ENCODE measurements at places on chromosomes 11 and 22.

GRCh38 chr22:39134366-39135091, 18.0 kb downstream of the CBX7 start:
- no peak for DNase-seq

DNA sequence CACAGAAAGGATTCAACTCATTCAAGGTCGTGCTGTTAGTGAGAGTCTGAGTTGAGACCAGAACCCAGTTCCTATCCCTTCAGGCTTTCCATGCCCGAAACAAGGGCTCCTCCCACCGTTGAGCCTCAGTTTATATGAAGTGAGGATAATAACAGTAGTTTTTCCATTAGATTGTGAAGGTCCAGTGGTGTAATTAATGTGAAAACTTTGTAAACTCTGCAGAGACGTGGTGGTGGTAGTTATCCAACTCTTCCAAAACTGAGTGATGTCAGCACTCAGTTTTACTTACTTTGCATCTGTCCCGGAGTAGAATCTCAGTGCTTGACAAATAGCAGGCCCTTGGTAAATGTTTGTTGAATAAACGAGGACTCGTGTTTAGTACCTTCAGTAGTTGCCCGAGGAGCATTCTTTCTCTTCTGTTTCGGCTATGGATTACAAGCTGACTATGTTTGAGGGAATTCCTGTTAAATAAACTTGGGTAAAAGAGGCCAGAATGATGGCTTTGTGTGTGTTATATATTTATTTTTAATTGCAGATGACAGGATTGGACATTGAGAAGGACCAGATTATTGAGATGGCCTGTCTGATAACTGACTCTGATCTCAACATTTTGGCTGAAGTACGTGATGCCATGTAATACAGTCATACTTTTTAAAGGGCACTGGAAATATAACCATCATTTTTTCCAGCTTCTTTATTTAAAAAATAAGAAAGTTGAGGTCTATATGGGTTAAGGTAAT, 1.0 kb downstream of the REXO2 start:
- DNase-seq = no peak

DNA sequence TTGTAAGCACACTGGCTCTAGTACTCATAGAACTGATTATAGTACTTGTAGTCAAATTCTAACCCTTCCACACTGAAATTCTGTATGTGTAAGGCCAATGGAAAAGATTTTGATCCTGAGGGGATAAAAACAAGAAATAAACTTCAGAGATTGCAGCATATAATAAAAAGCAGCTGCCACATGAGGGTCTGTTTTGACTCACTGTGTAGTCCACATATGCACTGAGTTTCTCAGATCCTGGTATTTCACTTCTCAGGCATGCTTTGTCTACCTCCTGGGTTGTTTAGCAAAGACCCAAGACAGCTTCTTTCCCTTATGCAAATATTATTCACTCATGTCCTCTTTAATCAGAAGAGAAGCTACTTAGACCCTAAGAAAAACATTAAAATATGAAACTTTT, 71.1 kb upstream of the SLC5A12 start:
- DNase-seq = no peak

GRCh38 chr11:115961159-115962003, 457.2 kb upstream of the CADM1 start:
- no peak for DNase-seq

- no peak for DNase-seq
These were observed 46.0 kb downstream of the SC5D start for GRCh38 chr11:121338536-121338935.

GRCh38 chr11:121670805-121671282, 218.1 kb upstream of the SORL1-AS1 start:
- DNase-seq = no peak

DNA sequence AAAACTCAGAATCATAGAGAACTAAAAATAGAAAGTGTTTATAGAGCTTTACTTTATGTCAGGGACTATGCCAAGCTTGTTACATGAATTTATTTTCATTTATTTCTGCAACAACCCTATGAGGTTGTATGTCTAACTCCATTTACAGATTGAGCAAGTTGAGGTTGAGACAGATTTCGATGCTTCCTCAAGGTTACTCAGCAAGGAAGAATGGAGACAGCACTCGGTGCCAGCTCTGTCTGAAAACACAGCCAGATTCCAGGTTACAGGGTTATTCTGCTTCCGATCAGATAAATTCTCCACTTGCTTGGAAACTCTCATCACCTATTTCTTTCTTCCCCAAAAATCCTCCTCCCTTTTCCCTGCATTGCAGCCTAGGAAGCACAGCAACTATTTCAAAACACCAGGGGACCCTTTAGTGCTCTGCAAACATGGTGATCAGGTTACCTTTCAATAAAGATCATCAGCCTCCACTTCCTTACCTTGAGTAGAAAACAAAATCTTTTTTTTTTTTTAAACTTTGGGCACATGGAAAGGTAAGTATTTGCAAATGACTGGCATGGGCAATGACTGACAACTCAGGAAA, 7.0 kb downstream of the MMP3 start:
- DNase-seq = no peak

- DNase-seq = no peak
These were observed 74.4 kb upstream of the NTM start for GRCh38 chr11:131295986-131296385.

- DNase-seq = no peak
These were observed 27.5 kb downstream of the ATP6V1E1 start for GRCh38 chr22:17601031-17601430.

DNA sequence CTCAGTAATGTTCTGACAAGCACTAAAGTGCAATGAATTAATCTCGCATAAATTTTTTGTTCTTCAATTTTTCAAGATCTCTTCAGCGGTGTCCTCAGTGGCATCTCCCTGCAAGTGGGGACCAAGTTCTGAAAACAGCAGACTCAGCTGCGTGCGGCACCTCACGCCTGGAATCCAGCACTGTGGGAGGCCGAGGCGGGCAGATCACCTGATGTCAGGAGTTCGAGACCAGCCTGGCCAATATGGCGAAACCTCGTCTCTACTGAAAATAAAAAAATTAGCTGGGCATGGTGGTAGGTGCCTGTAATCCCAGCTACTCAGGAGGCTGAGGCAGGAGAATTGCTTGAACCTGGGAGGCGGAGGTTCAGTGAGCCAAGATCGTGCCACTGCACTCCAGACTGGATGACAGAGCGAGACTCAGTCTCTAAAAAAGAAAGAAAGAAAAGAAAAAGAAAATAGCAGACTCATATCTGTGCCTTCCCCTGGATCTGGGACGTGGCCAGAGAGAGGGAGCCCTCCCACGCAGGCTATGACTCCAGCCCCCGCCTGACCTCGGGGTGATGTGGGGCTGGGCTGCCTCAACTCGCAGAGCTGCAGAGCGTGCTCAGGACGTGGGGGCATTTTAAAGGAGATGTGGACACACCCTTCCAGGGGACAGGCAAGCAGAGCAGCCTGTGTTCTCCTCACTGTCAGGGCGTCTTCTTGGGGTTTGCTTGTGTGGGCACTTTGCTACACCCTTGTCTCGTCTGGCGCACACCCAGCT, 346.6 kb downstream of the BRD1 start:
- DNase-seq = no peak

DNA sequence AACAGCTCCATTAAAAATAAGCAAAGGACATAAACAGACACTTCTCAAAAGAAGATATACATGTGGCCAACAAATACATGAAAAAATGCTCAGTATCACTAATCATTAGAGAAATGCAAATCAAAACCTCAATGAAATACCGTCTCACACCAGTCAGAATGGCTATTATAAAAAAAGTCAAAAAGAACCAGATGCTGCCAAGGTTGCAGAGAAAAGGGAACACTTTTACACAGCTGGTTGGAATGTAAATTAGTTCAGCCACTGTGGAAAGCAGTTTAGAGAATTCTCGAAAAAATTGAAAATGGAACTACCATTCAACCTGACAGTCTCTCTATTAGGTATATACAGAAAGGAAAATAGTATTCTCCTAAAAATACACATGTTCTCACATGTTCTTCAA, 102.4 kb upstream of the FIBIN start:
- DNase-seq = no peak

GRCh38 chr11:63839508-63840355, 822 bp downstream of the MARK2 start:
- DNase-seq = no peak

GRCh38 chr22:27941143-27941542, 22.1 kb upstream of the PITPNB start:
- no peak for DNase-seq

GRCh38 chr22:28904211-28904896, 21.0 kb downstream of the ZNRF3 start:
- DNase-seq = no peak

- DNase-seq = no peak
These were observed 11.5 kb downstream of the BMAL1 start for GRCh38 chr11:13289081-13289480.

GRCh38 chr11:134228625-134229024, 4.2 kb downstream of the VPS26B start:
- peak; percentile 26 for DNase-seq

DNA sequence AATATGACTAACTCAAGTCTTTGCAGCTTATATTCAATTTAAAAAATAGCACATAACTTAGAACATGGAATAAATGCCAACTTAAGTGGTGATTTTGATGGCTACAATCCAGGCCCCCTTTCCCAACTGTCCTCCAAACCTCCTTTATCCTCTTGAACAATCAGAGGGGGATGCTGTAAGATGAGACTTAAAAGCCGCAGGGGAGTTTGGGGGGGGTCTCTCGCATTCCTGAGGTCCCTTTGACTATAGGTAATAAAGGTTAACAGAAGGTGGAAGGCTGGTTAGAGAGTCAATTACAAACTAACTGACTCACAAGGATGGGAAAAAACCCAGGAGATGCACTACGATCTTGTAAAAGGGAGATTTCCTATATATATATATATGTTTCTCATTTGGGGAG, 101.8 kb downstream of the KIRREL3 start:
- DNase-seq = no peak

DNA sequence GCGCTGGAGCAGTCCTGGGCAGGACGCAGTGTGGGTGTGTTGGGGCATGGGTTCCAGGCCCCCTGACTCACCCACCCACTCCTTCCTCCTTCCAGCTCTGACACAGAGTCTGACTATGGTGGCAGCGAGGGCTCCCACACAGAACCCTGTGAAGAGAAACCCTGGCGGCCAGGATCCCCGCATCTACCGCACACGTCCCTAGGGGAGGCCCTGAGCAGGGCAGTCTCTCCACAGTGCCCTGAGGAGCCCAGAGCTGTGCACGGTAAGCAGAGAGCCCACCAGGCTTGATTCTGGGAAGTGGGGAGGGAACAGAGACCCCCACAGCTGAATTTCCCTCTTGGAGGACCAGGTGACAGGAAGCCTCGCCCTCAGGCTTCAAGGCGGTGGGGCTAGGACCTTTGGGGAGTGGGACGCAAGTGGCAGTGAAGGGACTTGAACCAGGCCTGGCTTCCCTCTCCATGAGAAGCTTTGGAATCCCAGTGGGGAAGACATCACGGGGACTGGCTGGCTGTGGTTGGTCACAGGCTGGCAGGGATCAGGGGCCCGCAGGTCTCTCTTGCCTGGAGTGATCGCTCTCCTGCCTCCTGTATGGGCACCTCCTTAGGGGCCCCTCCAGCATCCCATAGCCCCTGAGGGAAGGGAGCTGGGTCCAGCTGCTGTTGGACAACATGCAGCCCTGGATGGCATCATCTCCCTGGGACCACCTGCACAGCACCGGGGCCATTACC, 96.4 kb upstream of the PARVA start:
- DNase-seq = no peak

DNA sequence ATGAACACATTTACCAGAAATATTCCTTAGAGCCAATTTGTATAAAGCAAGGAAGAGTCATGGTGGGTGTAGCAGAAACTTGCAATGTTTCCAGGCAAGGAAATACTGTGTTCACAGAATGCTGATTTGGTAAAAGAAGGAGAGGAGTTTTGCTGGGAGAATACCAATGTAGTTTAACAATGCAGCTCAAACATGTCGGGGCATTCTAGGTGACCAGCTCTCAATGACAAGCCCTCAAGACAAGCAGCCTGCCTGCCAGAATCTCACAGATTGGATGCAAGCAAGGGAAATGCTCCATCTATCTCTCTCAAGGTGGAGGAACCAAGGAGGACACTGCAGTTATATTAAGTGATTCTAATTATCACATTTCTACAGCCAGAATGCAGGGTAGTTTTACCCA, 190.4 kb downstream of the MAML2 start:
- no peak for DNase-seq

DNA sequence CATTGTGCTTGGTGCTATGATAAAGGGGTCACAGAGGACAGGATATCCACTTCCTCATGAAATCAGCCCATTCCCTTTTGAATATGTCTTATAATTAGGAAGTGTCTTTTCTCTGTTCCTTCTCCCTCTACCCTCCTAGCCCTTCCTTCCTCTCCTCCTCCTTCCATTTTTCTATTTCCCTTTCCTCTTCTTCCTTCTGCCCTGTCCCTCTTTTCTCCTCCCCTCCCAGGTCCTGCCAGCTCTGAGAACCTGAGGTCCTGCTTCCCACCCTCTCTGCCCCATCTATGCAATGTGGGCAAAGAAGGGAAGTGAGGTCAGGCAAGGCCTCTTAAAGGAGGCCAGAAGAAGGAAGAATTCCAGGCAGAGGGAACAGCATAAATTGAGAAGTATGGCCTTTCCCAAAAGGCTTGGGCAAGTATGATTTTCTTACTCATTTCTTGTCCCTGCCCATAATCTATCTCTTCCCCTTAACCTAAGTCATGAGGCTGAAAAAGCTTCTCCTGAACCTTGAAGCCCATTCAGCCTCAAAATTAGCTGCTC, 7.7 kb upstream of the UBASH3B start:
- DNase-seq = no peak

DNA sequence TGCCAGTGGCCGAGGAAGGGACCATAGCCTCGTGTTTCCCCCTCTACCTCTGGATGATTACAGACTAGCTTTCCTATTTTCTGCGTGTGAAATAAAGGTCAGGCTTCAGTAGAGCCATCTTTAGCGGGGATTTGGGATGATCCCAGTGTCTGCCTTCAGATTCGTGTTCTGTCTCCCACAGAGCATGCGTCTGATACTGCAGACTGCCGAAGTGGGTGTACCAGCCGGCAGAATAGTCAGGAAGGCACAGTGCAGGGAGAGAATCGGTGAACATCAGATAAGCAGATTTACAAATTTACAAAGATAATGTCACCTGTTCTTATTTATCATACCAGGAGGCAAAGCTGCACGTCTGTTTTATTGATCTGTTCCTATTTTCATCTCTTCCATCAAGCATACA, 11.1 kb downstream of the CTTN start:
- no peak for DNase-seq

GRCh38 chr22:29330753-29331152, 15.3 kb upstream of the RASL10A start:
- DNase-seq = no peak

All from stimulated activated CD4-positive, alpha-beta T cell treated with anti-CD3 and anti-CD28 coated beads, Interleukin-15, amount 100 ng/mL, for 48 hours (primary cell).